ENCODE measurements at places on chromosomes 12 and 14. TPM values are rescaled to one million over a fixed set of nuclear protein-coding genes. Genes with fewer than 3 reads are reported as not detected.

The NOXRED1 gene
- total RNA-seq: 0.91 TPM

The SRRM4 gene
- not detected for total RNA-seq

The AICDA gene
- total RNA-seq: not detected

The OR4K13 gene
- total RNA-seq: not detected

The ACOT6 gene
- total RNA-seq: not detected

The GARIN6 gene
- total RNA-seq: not detected

The KRT75 gene
- total RNA-seq: not detected

The SMIM41 gene
- not detected for total RNA-seq

The BCL11B gene
- 43.5 TPM for total RNA-seq

GRCh38 chr14:85527006-85527405, 2.9 kb upstream of the FLRT2 start:
- DNase-seq: no peak

GRCh38 chr14:79730196-79730595, 481.1 kb downstream of the DIO2 start:
- DNase-seq: no peak

DNA sequence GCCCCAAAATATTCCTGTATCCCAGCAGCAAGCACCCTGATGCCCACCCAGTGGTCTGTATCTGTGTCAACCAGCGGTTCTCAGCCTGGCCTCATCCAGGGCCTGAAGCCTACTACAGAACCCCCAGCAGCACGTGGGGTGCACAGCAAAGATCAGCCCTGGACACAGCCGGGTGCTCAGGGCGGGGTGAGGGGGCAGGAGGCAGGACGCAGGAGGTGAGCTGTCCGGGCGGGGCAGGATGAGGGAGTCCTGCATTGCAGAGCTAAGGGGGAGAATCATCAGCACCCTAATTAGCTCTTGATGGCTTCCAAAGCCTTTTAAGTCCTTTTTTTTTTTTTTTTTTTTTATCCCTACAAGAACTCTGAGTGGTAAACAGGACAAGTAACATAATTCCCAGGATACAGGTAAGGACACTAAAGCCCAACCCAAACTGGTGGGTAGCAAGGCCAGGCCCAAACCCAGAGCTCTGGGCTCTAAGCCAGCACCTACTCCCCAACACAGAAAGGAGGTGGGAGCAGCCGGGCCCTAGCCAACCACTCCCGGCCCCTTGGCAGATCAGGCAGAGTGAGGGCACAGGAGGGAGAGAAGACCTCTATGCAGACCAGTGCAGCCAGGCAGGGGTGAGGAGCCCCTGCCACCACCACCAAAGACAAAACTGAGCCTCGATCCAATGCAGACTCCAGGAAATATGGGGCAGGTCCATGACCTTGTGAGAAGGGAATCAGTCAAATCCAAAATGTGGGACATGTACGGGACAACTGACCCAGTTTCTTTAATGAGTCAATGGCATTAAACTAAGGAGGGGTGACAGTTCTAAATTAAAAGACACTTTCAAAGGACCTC, 32.3 kb upstream of the EIF5 start:
- no peak for DNase-seq

DNA sequence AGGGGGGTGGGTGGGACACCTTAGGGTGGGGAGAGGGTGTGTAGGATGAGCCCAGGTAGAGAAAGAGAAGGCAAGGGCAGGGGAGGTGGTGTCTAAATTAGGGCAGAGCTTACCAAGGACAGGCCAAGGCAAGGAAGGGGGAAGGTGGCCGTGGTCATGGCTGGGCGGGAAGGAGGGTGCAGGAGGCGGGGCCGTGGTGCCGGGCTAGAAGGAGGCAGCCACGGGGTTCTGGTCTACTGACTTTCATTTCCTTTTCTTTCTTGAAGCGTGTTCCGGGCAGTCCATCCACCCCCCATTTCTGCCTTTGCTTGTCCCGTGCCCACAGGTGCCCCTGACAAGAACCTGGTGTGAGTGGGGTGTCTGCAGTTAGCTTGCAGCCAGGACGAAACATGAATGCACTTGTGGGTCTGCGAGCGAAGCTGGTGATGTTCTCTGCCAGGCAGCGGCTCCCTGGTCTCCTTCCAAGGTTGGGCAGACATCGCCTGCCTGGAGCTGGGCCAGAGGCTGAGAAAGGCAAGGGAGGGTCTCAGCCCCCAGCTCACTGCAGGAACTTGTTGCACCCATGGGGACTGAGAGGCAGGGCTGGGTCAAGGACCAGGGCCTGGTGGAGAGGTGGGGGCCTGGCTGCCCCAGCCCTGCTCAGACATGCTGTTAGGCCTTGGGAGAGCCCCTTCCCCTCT, 58.2 kb downstream of the KIF26A start:
- DNase-seq: no peak

DNA sequence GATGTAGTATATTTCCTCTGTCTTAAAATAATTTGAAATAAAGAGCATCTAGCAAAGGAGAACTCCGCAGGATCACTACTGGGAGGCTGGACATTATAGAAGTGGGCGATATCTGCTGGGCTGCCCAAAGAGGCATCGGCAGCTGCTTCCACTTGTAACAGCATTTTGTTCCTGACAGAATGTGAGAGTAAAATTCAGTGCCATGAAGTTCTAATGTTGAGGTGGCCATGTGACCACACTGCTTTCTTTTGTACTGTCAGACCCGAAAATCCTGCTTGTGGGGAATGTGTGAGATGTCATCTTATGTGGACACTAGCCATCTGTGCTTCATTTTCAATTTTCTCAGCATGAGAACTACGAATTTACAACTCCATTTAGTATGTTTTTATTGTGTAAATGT, 151.9 kb downstream of the ACSS3 start:
- no peak for DNase-seq

- no peak for DNase-seq
Observed at GRCh38 chr14:102736956-102737355, 40.3 kb upstream of the TRAF3 start.

DNA sequence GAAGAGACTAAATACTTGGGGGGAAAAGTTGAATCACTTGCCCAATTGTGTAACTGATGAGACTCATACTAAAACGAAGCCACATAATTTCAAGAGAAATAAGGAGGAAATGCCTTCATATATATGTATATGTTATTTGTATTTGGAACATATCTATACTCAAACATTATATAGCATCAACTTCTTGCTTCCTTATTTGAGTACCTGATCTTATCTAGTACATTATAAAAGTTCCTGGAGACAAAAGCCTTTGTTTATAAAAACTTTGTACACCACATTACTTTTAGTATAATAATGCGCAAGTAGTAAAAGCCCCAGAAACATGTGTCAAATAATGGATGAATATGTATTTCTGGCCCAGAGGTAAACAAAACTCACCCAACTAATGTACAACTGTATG, 92.0 kb downstream of the SLC2A13 start:
- DNase-seq: no peak

GRCh38 chr12:118981285-118982211, at the start of gene SRRM4:
Gene SRRM4, plus strand, starts transcription at chr12:118981541. Its CDS starts 342 bp downstream, at chr12:118981883.
- DNase-seq: no peak

GRCh38 chr12:123264642-123265041, 7.0 kb downstream of the CDK2AP1 start:
- DNase-seq: no peak

DNA sequence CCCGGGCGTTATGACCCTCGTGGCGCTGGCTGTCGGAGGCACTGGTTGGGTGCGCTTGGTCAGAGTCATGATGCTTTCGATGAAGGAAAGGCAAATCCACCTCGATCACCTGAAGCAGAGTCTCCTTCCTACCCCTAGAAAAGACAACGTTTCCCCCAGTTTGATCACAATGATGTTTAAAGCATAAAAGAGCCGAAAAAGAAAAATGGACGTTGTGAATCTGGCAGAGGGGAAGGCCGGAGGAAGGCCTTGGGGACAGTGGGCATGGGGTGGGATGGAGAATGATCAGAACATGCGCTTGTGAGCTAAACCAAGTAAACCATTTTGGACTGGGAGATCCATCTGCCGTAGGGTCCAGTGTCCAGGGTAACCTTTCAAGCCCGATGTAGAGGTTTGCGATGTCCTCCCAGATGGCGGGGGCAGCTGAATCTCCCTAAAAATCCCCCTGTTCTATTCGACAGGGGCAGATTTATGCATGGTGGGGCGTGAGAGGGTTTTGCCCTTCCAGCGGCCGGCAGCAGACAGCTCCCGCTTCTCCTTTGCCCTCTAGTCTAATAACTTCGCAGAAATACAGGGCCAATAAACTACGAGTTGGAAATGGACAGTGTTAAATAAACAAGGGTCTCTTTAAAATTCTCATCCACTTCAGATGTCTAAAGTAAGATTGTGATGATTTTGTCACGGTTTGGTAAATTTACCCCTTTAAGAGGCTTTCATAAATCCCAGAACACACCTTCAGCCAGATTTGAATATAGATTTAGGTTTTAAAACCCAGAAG, 2.3 kb upstream of the OTX2 start:
- no peak for DNase-seq

DNA sequence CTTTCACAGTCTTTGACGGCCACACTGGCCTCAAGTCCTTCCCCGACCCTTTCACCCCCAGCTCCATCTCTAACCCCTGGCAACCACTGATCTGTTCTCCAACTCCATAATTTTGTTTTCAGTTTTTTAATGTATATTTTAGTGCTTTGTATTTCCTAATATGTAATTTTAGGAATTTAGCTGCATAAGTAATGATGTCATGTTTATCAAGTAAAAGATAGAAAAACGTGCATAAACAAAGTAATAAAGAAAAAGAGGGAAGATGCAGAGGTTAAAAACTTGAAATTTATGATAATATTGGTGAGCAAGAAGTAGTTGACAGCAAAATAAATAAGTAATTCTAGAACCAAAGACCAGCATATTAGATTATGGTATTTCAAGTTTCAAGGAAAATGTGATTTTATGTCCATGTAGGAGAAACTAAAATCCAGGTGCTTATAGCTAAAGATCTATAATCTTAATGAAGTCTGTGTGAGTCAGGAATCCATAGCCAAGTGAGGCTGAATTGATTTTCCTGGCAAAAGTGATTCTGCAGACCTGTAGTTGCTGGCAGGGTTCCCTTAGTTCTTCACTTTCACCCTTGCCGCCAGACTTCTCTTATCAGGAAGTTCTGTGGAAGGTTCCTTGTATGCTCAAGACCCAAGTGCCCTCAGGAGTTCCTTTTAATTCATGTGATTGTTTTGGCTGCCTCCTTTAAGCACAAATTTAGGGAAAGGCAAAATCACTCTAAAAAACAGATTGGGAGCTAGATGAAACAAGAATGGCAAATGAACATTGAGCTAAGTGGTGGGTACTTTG, 24.4 kb downstream of the FBXW8 start:
- DNase-seq: no peak

DNA sequence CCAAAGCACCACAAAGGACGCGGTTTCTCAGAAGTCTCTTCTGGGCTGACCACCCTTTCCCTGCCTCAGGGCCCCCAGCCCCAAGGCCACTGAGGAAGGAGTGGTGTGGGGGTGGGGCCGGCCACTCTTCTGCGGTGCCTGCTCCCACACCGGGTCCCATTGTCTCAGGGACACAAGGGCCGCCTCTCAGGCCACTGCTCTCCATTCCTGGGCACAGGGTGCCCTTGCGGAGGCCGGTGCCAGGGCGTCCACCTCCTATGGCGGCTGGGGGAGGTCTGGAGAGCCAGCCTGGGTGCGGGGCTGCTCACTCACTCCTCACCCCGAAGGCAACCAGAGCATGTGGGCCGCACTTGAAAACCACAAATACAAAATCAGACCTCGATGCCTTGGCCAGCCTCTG, 44.1 kb downstream of the PRIMA1 start:
- no peak for DNase-seq

DNA sequence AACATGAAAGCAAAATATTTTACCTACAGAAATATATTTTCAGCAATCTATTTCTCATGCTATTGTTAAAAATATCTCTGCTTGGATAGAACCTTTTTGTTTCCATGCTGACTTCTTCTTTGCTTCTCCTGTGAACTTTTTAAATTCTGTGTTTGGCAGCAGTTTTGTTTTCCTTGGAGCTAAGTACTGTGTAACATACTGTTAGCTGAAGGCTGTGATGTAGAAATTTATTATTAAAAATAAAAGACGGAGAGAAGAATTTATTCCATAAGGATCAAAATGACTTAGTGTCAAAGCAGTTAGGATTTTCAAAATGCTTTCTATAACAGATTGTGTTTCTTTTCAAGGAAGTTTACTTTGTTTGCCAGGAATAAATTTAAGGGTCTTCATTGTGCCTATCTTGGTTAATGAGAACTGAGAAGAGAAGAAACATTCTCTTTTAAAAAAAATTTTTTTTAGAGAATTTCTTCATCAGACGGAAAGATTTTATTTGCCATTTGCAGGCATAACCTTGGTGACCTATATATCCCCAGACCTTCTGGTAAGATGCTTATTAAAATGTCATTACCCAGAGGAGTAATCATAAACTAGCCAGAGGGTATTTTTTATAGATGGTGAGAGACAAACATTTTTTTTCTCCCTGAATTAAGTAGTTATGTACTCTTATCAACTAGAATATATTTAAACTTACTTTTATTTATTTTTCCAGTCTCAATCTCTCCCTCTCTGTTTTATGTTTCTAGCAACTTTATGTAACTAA, 147.1 kb upstream of the SLCO1C1 start:
- no peak for DNase-seq

DNA sequence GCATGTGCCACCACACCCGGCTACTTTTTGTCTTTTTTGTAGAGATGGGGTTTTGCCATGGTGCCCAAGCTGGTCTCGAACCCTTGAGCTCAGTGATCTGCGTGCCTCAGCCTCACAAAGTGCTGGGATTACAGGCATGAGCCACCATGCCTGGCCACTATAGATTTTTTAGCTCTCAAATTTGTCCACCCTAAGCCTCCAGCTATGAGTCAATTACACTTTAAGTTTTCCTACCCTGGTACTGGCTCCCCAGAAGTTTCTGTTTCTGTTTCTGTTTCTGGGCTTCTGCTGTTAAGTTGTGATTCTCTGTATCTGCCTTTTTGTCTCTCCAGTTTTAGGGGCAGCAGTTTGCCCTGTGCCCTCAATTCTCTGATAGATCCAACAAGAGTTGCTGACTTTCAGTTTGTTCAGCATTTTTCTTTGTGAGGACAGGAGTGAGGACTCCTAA, 4.4 kb upstream of the TINF2 start:
- DNase-seq: peak; percentile 35

DNA sequence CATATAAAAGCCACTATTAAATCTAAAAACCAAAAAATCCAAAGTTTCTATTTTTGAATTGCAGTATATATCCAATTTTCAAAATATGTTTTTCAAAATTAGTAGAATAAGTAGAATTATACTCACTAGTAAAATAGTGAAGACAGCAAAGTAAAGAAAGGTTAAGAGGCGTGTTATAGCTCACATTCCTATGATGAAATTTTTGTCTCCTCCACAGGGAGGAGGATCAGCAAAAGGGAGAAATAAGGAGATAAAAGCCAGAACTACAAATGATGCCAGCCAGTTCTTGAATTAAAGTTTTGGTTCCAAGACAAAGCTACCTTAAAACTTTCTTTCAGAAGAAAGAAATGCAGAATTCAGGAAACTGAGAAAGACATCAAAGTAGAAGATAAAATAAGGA, 50.0 kb downstream of the C2CD5 start:
- no peak for DNase-seq

DNA sequence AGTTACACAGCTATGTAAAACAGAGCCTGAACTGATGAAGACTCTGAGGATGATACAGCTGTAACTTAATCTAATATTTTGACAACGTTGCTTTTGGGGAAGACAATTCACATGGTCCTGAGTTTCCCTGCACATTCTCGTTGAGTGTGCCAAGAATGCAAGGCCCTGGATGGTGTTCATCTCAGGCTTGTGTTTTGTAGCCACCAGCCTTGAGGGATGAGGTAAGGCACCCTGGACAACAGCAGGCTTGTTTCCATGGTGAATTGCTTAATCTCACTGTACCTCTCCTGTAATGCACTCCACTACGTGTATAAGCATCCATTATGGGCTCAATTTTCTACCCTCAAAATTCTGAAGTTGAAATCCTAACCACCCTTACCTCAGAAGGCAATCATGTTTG, 2.1 kb downstream of the CATSPERB start:
- no peak for DNase-seq

Measured in activated T-helper 1 cell treated with anti-CD3 and anti-CD28 coated beads, Interleukin-12 subunit alpha, Interleukin-12 subunit beta, Interleukin-2, Interleukin-4 antibody, amounts not matched to agents 30 ng/mL and 10 ng/mL and 1 ng/mL, durations not matched to agents 14 hours and 24 hours and 36 hours (primary cell).